ENCODE measurements at places on chromosomes 3 and 15.
A peak's percentile ranks its signal among the peaks of the same experiment; 100 is the strongest.

GRCh38 chr3:16106050-16106449 is 68.4 kb upstream of the GALNT15 start:
- no peak for DNase-seq

GRCh38 chr15:44719293-44719999 is 8.1 kb downstream of the B2M start:
- DNase-seq: peak; percentile 74

DNA sequence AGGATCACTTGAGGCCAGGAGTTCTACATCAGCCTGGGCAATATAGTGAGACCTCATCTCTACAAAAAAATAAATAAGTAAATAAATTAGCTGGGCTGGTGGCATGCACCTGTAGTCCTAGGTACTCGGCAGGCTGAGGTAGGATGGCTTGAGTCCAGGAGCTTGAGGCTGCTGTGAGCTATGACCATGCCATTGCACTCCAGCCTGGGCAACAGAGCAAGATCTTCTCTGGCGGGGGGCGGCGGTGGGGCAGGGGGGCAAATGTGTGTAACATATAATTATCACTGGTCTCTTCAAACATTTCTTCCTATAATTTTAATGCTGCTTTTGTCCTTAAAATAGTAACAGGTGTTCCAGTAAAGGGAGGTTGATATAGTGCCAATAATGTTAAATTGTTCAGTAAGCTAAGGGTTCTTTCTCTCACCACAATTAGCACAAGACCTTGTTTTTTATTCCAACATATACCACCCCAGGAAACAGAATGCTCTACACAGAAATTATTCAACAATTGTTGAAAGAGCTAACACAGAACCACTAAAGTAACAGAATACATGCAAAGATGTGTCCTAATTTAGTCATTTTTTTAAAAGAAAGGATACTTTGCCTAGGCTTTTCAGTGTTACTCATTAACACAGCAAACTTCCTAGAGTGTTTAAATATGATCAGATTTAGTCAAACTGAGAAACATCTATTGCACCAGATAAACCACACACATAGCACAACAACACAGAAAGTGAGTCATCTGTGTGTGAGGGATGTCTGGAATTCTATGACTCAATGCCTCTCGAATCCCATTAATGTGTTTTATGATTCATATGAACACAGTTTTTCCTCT is 29.1 kb downstream of the ANKRD28 start:
- peak; percentile 67 for DNase-seq

- no peak for DNase-seq
Observed at GRCh38 chr15:84722628-84723027, 6.7 kb upstream of the SEC11A start.

DNA sequence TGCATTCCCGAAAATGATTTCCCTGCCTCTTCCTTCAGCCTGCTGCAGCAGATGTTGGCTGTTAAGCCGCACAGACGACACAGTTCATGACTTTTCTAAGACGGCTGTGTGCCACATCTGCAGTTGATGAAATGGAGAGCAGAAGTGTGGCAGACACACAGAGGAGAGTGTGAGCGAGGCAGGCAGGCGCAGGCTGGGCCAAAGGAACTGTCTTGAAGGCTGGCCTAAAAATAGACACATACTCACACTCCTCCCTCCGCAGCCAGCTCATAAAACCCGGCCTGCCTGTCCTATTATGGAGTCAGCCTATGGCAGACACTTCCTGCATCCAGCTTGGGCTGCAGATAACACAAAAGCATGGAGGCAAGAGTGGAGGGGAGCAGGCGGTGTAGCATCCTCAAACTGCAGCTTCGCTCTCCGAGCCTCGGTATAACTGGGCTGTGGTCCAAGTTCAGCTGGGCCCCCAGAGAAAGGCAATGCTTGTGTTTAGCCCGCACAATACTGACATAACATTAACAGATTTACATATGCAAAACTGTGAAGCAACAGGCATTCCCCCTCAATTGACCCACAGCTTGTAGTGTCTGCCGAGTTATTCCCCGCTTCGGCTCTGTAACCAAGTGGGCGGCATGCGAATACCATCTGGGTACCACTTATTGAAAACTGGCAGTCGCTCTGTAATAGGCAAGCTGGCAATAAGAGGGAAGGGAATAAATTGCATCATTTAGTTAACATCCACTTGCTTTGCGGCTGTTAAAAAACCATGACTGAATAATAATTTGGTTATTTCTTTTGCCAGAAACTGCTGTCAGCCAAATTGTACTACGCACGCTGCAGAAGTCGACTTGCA is 40.8 kb downstream of the FOXP1 start:
- no peak for DNase-seq

GRCh38 chr3:78992400-78992799 is 775.4 kb downstream of the ROBO1 start:
- DNase-seq: no peak

DNA sequence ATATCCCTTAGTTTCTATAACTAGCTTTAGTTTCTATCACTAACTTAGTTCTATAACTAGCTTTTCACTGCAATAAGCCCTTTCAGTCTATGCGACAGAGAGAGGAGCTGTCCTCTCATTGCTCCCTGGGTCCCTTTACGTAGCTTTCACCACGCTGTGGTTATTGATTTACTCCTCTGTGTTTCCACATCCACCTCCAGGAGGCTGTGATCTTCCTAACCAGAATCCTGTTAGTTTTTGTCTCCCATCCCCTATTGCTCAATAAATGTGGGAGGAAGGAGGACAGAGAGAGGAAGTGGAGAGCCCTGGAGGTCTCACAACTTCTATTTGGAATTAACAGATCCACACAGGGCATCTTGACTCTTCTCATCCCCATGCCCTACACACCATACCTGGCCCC is 1036.1 kb downstream of the MCTP2 start:
- DNase-seq: no peak

DNA sequence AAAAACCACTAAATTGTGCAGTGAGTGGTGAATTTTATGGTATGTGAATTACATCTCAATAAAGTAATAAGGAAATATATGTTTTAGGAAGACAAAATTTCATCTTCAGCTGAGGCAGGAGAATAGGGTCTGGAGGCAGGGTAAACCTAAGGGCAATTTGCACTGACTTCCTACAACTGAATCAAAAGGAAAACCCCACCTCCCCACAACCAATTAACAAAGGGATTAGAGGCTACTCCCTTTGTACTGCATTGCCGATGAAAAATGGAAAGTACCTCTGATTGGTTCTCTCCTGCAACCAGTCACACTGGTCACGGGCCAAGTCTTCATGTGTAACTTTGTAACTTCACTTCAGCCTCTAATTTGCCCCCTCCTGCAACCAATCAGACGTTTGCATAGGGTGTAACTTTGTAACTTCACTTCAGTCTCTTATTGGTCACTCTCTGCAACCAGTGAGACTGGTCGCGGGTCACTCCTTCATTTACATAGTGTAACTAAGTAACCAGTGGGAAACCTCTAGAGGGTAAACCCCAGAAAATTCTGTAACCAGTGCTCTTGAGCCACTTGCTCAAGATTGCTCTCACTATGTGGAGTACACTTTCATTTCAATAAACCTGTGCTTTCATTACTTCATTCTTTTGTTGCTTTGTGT is 244.5 kb downstream of the CNTN4 start:
- DNase-seq: no peak

- DNase-seq: no peak
Observed at GRCh38 chr3:73473898-73474416, 150.8 kb downstream of the PDZRN3 start.

- no peak for DNase-seq
Observed at GRCh38 chr15:81061490-81062253, 60.9 kb downstream of the TLNRD1 start.

- no peak for DNase-seq
Observed at GRCh38 chr3:69087030-69087791, 2.5 kb downstream of the ARL6IP5 start.

- DNase-seq: no peak
Observed at GRCh38 chr3:66537735-66538134, 36.9 kb upstream of the LRIG1 start.

DNA sequence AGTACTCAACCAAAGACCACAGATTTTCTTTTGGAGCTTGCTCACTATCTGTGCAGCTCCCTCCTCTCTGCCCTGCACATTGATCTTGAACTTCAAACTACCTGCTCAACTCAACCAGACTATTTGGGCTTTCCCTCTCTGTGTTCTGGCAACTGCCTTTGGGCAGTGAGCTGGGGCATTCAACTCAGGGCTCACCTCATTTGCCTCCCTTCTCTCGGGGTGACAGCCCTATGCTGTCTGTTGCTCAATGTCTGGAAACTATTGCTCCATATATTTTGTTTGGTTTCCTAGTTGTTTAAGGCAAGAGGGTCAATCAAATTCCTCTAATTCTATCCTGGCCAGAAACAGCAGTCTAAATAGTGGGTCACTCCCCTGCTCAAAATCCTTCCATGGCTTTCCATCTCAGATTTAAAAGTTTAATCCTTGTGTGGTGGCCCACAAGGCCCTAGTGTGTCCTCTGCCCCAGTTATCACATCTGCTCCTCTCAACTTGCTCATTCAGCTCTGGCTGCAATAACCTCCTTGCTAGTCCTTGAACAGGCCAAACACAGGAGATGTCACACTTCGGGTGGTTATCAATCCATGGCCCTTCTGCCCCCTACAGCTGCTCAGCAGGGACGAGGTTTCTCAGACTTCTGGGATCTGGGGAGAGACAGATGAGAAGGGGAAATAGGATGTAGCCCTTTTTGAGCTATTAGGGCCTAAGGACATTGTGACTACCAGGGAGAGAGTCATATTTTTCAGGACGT is 67.8 kb downstream of the SNRK start:
- no peak for DNase-seq

GRCh38 chr3:57967590-57967989 is 40.6 kb upstream of the FLNB start:
- DNase-seq: no peak

GRCh38 chr3:138254216-138254615 is 67.1 kb downstream of the ARMC8 start:
- DNase-seq: no peak

- DNase-seq: no peak
Observed at GRCh38 chr15:34841262-34841725, 45.9 kb upstream of the ACTC1 start.

GRCh38 chr3:183197734-183198133 is 35.2 kb upstream of the LAMP3 start:
- DNase-seq: no peak

- DNase-seq: no peak
Observed at GRCh38 chr3:16474920-16475319, 38.6 kb downstream of the RFTN1 start.

GRCh38 chr3:31993843-31994242 is 12.3 kb downstream of the ZNF860 start:
- DNase-seq: no peak

DNA sequence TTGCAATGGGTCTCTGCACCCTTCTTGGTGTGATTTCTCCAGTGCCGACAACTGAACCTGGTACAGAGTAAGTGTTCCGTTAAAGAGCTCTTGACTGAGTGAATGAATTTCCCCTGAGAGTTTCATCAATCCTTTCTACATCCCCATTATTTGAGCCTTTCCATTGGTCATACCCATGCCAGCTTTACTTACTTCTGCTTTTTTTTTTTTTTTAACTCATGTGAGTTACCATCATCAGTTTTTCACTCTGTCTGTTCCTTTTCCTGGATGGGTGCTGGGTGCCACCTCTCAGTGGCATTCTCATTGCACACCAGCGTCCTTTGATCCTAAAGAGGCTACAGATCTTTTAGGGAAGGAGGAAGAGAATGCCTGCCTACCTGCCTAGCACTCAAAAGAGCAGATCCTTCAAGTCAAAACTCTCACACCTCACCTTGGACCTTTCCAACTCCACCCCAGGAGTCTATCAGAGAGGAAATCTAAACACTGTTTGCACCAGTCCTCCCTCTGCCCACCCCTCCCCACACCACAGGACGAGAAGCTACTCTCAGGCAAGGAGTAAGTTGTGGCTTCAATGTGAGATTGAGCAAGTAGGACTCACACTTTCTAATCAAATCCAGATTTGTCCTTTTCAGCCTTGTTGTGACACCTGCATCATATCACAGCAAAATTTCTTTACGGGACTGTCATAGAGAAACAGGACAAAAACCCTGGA is 13.1 kb upstream of the USP3 start:
- no peak for DNase-seq

- DNase-seq: no peak
Observed at GRCh38 chr3:43970920-43971319, 270.8 kb upstream of the TOPAZ1 start.

- peak; percentile 86 for DNase-seq
Observed at GRCh38 chr3:119702530-119703527, at the start of gene CFAP91. Gene CFAP91, plus strand, starts transcription at chr3:119703022. Its CDS starts 77 bp downstream, at chr3:119703099.

- no peak for DNase-seq
Observed at GRCh38 chr15:62150445-62150844, 14.6 kb downstream of the C2CD4B start.

DNA sequence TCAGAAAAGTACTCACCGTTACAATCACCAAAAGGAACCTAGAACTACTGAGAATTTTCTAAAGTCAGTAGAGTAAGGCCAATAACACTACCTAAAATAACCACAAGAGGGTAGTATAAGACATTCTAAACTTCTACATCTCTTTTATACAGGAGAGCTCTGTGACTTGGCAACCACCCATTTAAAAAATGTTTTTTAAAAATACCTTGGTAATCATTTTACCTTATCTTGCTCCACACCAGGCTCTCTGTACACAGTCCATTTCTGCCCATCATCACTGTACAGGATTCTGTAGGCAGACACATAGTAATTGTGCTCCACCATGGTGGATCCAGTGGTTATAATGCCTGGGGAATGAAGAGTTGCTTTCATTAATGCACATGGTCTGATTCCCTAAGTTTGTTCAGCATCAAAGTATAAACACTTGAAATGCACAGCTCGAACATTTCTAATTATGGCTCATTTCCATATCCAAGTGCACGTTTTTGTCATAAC is 54.5 kb downstream of the ST3GAL6 start:
- DNase-seq: no peak

DNA sequence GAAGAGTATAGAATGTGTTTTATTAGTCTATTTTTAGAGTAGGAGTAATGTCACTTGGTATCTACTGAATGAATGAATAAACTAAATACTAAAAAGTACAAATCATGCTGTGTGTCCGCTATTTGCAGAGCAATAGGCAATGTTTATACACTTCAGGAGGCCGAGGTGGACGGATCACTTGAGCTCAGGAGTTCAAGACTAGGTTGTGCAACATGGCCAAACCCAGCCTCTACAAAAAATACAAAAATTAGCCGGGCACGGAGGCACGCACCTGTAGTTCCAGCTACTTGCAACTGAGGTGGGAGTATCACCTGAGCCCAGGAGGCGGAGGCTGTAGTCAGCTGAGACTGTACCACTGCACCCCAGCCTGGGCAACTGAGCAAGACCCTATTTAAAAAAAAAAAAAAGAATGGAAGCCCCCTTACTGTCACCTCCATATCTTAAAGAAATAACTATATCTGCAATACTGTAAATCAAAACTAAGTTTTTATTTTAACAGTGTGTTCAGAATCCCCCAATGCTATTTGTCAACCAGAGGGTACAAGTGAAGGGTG is 98.4 kb downstream of the DHX30 start:
- no peak for DNase-seq

GRCh38 chr15:63672369-63672768 is 75.2 kb downstream of the FBXL22 start:
- DNase-seq: no peak

- no peak for DNase-seq
Observed at GRCh38 chr3:13346481-13347389, 73.4 kb downstream of the NUP210 start.

GRCh38 chr3:153269730-153270129 is 107.7 kb downstream of the RAP2B start:
- DNase-seq: no peak

Data from GM06990 (cell line).